ENCODE measurements at places on chromosomes 3 and 15. TPM values are rescaled to one million over a fixed set of nuclear protein-coding genes. Genes with fewer than 3 reads are reported as not detected.

- DNase-seq = no peak
These were observed 109.8 kb downstream of the PPP2R3A start for GRCh38 chr3:136075218-136075808.

- DNase-seq = no peak
These were observed 11.9 kb upstream of the TF start for GRCh38 chr3:133734305-133734704.

- no peak for DNase-seq
These were observed 3.8 kb downstream of the PLD1 start for GRCh38 chr3:171806200-171807128.

DNA sequence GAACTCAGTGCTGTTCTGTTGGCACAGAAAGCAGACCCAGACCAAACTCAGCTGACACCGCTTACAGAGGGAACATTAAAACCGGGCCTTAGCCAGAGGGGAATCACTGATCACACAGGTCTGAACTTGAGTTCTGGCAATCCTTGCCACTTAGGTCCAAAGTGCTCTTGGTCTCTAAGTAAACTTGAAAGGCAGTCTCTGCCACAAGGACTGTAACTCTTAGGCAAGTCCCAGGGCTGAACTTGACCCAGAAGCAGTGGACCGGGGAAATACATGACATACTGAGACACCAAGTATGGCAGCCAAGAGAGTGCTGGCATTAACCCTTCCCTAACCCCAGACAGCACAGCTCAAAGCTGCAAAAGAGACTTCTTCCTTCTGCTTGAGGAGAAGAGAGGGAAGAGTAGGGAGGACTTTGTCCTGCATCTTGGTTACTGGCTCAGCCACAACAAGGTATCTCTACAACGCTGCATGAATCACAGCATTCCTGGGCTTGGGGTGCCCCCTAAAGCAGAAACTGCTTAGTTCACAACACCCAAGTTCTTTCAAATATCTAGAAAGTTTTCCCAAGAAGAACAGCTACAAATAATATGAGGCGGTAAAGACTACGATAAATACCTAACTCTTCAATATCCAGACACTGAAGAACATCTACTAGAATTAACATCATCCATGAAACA is 32.5 kb downstream of the NAALADL2 start:
- DNase-seq = no peak

- DNase-seq = no peak
These were observed 22.1 kb downstream of the KLHL25 start for GRCh38 chr15:85772668-85773067.

- DNase-seq = no peak
These were observed 266.2 kb upstream of the IGF1R start for GRCh38 chr15:98382139-98382538.

FANCD2 gene
- polyA plus RNA-seq = 28.4 TPM

CPA3 gene
- 0.50 TPM for polyA plus RNA-seq

XXYLT1 gene
- polyA plus RNA-seq = 24.7 TPM

TRIM42 gene
- not detected for polyA plus RNA-seq

Measured in left lung (tissue), 14 donors.